ENCODE measurements at places on chromosomes 7 and 10.

DNA sequence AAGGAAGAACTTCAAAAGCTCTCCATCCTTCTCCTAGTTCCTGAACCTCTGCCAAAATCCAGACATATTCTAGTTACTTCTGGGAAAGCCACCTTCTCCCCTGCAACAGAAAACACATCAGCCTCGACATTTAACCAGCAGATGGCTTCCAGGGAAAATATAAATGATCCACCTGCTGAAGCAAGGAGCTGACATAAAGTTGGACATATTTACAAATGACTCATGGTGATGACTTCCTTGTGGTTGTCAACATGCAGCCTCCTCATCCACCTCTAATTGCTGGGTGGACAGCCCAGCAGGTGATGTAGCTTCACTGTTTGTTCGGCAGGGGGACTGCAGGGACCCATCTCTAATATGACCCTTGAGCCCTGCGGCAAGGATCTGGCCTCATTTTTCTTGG lies 266.0 kb downstream of the C7orf25 start:
- DNase-seq, result no peak

DNA sequence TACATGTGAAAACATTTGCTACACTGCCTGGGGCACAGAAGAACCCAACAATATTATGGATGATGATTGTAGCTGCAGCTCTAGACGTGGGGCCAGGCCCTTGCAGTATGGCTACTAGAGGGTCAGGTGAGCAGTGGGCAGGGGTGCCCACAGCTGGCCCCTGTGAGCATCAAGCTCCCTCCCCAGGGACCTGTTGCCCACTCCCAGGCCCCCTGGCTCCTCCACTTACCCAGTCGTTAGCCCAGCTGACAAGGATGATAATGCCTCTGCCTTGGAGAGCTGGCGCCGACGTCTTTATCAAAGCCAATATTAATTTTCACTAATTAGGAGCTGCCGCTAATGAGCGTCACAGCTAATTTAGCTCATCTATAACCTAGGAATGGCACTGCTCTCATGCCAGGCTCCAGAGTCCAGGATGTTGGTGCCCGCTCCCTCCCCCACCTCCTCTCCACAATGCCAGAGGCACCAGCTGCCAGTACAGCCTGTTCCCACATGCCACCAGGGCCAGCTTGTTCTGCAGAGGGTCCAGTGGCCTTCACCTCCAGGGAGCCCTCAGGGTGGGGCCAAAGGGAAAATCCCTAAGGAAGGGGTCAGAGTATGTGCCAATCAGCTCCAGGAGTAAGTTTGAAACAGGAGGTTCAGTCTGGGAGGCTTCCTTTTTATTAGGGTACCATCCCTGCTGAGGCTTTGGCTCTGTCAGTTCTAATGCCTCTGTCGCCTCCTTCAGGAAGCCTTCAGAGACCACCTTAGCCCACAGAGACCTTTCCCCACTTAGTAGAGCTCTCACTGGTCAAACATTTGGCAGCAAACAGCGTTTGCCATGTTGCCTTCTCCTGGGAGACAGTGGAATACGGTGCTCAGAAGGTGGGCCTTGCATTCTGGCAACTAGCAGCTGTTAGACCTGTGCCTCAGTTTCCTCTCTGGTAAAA lies 77.2 kb downstream of the CDH23 start:
- DNase-seq, result no peak

DNA sequence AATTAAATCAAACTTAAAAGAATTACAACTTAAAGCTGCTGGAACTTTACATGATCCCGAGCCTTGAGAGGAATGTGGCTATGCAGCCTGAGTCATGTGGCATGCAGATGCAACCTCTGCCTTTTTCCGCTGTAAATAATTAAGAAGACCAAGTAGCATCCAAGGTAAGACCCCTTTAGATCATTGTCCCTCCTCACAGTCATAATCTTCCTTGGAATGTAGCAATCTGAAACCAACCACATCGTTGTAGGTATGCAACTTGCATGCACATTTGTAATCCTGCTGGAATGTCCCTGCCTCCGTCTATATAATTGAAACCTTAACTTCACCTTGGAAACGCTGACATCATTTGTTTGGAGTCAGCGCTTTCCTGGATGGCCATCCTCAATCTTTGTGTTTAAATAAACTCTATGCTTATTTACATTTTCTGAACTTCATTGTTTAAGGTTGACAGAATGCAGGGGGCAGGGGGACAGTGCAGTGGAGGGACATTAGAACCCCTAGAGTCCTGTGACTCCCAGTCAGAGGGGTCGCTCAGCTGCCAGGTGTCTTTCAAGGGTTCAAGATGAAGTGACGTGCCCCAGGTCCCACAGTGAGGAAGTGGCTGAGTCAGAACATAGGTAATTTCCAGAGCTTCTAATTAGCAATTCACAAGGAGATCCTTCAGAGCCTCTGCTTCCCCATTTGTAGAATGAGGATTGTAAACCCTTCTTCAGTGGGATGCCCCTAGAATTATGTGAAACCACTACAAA lies 110.7 kb downstream of the RALA start:
- peak; percentile 21 for DNase-seq

DNA sequence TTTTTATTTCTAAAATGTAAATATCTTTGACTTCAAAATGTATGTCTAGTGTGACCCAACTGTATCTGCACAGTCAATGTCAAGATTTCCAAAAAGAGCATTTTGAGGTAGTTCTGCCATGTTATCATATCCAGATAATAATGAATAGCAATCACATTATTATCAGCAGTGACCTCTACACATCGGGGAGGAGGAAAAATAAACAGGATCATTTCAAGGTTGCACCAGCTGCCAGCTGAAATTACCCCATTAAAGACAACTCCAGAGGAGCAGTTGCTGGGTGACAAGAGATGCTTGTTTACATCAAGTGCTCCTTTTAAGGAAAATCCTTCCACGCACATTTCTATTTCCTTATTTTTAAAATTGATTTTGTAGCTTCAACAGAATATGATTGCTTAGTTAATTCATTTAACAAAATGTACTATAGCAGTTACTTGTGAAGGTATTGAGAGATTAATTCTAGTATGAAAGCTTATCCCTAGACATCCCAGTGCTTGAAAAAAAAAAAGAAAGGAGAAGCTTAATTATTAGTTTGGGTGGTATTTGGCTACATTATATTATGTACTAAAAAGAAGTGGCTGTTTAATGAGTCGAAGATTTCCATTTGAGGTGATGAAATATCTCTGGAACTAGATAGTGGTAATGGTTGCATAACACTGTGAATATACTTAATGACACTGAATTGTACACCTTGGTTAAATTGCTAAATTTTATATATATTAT lies 19.3 kb upstream of the SLC35G1 start:
- DNase-seq, result no peak

GRCh38 chr10:100364735-100365391 lies 17.8 kb downstream of the SCD start:
- DNase-seq, result no peak

DNA sequence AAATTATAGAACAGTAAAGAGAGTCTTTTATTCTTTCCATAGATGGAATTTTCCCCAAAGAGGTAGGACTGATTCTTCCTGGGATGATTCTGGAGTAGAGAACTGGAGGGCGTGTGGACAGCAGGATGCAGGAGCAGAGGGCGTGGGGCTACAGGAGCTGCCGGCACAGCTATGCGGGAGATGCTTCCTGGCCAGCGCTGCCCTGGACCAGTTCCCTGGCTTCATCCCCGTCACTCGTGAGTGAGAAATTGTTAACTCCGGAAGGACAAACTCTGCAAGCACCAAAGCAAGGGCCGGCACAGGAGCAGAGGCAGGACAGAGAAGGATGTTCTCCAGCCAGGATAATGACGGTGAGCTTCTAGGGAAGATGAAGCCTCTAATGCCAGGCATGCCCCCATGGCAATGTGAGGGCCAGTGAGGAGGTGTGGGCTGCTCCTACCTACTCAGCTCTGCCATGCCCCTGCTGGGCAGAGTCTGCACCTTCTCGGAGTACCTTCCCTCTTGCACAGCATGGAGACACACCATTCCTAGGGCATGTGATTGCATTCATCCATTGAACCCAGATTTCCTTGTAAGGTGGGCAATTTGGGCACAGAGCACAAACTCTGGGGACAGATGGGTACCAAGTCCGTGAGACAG lies 760.9 kb upstream of the IGFBP3 start:
- DNase-seq, result no peak

DNA sequence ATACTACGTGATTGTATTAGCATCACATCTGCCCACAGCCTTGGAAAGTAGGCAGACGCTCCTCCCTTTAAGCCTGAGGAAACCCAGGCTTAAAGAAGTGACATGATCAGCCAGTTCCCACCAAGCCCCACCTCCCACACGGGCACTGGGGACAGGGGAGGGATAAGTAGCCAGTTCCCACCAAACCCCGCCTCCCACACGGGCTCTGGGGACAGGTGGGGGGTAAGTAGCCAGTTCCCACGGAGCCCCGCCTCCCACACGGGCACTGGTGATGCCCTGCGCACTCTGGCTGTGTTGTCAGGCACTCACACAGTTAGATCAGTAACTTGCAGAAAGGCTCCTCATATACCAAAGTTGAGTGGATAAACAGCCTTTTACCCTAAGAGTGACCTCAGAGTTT lies 606.8 kb downstream of the PTPRN2 start:
- DNase-seq, result no peak

DNA sequence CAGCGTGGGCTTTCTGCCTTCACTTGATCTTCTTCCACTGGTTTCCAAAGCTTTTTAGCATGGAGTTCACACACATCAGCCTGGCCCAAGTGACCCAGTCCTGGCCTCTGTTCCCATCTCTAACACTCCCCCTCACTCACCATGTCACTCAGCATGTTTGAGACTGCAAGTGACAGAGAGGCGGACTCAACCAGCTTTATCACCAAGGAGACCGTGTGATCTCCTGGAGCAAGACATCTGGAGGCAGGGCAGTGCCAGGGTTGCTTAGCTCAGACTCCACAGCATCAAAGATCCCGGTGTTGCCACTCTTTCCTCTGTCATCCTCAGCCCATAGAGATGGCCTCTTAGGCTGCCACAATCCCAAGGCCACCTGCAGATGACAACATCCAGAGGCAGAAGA lies 39.4 kb downstream of the FAM241B start:
- DNase-seq, result no peak

DNA sequence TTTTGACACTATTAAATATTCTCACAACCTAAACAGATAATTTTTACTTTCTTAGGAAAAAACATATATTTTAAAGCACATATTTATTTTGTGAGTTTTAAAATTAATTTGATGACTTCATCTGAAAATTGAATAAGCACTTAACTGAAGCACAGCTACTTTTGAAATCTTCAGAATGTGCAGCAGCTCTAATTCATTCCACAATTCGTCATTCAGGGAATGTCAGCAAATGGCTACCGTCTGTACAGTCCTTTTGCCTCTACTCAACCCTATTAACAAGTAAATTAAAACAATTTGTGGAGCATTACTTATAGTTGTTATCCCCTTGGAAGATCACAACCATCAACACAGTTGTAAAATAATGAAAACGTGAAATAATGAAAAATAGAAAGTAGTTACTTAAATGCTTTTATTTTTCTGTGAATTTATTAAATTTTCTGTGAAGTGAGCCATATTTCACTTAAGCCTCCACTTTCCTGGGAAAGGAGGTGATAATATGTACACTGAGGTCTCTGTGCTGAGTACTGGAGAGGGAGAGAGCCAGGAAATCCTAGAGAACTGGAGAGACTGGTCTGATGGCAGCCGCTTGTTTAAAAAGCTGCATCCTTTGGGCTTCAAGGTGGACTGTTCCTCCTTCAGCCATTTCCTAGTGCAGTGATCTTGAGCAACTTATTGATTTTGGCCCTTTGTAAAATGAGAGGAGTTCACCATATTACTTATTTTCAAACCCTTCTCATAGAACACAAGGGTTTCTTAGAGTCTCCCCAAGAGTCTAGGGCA lies 70.6 kb downstream of the REEP3 start:
- no peak for DNase-seq
